Dorsolateral prefrontal cortex (tissue), 122 donors: ENCODE measurements at places on chromosomes 13 and 19. TPM values are rescaled to one million over a fixed set of nuclear protein-coding genes. Genes with fewer than 3 reads are reported as not detected.

The LGALS4 gene
- total RNA-seq = 0.80 TPM

The SYCN gene
- not detected for total RNA-seq

The ZNF667 gene
- total RNA-seq = 35.1 TPM

The ODAD3 gene
- 1.8 TPM for total RNA-seq

The WDR88 gene
- total RNA-seq = not detected
